GM12891 (cell line): ENCODE measurements at places on chromosomes 1 and 21.

DNA sequence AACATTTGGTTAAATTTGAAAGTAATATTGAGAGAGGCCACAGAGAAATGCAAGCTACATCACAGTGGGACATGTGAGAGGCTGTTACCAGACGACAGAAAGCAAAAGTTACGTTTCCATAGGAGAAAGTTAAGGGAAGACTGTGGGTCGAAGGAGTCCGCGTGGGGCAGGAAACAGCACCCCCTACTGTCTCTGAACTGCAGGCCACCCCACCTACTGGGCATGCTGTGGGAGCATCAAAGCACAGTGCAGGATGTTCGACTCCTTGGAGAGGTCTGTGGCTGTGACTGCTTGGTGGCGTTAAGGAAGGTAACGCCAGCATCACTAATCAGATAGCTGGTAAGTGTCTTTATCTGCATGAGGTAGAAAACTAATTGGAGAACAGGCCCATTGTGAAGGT, 123.9 kb downstream of the PTBP2 start:
- peak; percentile 13 for DNase-seq

GRCh38 chr1:47805018-47805417, 192.2 kb downstream of the TRABD2B start:
- DNase-seq, result no peak

DNA sequence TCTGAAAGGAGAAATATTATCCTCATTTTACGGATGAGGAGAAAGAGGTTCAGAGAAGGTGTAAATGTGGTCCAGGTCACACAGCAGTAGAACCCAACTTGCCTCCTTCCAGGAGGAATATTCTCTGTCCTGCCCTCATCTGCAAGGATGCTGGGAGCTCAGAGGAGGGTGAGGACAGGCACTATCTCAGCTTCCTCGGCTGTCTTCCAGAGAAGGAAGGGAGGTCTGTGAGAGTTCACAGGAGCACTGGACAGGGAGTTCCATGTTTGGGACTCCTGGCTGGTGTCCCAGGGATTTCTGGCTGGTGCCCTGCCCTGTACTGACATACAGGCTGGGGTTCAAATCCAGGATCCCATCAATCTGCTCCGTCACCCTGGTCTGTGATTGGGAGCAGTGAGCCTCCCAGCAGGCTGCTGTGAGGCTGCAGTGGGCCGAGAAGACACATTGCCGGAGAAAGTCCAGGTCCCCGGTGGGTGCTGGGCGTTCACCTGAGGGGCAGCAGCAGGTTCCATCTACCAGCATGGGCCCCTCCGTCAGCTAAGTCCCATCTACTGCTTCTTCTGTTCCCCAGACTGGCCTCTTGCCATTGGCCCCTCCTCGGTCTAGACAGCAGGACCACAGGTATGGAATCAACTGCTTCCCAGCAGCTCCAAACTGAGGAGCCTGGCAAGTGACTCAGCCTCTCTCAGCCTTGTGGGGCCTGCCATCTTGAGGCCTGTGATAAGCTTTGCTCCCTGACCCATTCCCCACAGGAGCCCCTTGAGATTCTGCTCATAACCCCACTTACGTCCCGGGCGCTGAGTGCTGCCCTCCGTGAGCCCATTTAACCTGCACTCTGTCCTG, 8.5 kb upstream of the BSND start:
- no peak for DNase-seq

GRCh38 chr21:43306911-43307676, 119.8 kb downstream of the SIK1 start:
- no peak for DNase-seq

- no peak for DNase-seq
Observed at GRCh38 chr1:29868096-29868495, 631.8 kb downstream of the PTPRU start.

DNA sequence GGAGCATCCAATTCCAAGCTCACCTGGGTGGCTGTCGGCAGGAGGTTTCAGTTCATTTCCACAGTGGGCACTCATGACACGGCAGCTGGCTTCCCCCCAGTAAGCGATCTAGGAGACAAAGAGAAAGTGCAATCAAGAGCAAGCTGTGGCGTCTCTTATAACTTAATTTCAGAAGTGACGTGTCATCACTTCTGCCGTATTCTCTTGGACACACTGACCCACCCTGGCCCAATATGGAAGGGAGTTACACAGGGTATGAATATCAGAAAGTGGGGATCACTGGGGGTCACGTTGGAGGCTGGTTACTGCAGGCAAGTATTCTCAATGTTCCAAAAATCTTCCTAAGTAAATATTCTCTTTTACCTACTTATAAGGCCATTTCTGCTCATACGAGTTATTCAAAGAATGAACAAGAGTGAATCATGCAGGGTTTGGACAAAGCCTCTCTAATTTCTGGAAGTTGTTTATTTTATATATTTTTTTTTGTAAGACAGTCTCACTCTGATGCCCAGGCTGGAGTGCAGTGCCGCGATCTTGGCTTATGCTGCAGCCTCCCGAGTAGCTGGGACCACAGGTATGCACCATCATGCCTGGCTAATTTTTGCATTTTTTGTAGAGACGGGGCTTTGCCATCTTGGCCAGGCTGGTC, 46.5 kb upstream of the GREM2 start:
- DNase-seq, result no peak

DNA sequence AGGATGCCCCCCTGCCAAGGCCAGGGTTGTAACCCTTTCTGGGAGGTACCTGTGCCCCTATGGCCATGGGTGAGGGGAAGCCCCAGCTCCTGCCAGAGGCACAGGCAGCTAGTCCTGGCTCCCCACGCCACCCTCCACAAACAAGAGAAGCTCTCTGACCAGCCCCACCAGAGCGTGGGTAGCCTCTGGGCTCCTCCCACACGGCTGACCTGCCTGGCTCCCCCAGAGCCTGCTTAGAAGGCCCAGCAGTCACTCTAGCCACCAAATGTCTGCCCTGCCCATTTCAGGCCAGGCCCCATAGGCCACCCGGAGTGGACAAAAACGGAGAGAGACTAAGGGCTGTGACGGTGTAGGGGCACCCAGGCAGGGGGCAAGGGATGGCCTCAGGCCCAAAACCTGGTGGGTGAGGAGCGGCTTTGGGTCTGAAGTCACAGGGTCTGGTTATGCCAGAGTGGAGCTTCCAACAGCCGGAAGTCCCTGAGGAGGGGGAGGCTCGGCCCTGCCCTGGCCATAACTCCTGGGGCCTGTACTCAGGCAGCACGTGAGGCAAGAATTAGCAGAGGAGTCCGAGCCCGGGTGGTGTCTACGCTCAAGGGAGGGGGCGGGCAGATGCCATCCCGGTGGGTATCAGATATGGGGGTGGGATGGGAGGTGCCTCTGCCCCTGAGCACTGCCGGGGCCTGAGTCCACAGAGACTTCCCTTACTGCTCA, 155.4 kb downstream of the CASZ1 start:
- DNase-seq, result no peak

DNA sequence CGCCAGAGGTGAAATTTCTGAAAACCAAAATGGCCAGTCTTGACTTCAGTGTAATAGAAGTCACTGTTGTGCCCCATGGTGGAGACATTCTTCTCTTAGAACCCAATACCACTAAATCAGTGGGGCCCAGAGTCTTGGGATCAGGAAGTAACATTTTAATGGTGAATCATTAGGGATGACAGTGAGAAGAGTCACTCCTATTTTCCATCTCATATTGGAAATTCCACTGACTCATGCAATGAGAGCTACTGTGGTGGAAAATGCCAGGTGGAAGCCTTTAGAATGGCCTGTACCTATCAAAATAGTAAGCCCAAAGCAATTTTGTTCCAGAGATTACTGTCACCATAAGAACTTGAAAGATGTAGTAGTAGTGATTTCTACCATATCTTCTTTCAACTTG, 20.6 kb upstream of the PPM1J start:
- DNase-seq, result no peak

DNA sequence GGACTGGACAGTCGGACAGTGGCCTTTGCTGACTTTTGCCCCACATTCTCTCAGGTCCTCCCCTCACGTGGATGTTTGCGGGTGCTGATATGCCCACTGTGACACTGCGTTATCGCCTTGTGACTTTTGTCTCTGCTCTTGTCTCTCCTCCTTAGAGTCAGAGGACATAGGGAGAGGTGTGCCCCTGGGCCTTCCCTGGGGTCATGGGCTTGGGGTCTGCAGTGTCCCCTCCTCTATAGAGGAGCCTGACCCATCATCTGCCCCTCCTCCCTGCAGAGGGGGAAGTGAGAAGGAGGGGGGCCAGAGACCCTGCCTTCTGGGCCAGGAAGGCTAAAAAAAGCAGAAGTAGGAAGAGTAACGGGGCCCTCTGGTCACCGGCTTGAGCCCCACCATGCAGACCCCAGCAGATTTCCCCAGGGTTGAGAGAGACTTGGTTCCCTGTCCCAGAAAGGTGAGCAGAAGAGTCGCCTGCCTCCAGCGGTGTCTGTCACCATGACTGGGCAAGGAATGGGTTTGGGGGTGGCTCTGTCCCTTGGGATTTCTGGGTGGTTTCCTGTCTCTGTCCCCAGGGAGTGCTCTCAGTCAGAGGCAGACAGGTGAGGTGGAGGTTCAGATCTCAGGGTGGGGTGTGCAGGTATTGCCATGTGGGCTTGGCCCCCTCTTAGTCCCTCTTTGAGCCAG, 13.3 kb downstream of the RPS6KA1 start:
- no peak for DNase-seq

- DNase-seq, result peak; percentile 19
Observed at GRCh38 chr21:29233611-29234540, 64.8 kb upstream of the BACH1 start.

DNA sequence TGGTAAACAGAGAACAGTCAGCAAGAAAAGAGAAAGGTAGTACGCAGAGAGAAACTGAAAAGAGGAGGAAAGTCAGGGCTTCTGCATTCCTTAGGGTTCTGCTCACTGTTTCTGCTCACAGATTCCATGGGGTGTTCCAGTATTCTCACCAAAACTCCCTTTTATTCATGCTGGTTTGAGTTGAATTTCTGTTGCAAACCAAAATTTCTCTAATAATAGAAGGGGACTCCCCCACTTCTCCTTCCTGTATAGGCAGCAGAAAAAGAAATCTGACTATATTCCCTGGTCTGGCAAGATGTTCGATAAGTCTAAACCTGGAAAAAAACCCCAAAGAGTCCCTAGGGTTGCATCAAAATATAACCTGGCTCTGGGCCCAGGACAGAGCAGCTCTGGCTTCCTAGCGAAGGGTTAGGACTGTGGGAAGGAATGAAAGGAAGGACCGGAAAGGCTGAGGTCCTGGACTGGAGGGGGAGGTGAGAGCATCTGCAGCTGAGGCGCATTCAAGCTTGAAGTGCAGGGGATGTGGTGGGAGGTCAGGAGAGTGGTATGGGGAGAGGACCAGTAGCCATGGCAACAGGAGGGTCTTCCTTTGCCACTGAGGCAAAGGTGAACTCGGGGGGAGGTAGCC, 18.8 kb upstream of the RGS16 start:
- DNase-seq, result no peak

GRCh38 chr1:20321573-20321972, 30.9 kb downstream of the VWA5B1 start:
- DNase-seq, result no peak

- DNase-seq, result peak; percentile 75
Observed at GRCh38 chr1:109739738-109740614, 862 bp downstream of the GSTM3 start.

DNA sequence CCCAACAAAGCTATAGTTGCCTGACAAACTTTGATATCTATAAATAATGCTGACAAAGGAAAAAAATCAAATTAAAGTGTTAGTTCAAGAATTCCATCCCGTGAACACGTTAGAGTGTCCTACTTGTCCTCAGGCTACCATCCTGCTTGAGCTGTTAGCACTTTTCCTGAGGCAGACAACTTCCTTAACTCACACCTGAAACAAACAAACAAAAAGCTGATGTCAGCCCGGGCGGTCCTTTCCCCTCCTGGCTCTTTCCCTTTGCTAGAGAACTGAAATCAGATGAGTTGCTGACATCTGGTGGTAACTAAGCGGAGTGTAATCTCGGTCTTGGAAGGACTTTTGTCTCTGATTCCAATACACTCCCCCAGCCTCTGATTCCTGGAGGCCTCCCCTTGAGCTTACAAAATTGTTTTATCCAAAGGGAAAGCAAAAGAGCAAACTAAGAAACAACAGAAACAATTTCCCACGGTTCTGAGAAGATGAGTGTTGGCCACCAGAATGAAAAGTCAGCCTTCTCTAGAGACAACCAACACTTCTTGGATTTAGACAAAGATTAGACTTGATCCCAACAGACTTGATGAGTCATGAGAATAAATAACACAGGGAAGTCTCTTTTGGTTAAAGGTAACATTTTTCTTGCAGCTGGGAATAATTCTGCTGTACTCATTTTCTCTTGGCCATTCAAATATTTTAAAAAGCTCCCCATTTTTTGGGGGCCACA, 135.4 kb downstream of the PROX1 start:
- DNase-seq, result peak; percentile 30

GRCh38 chr1:22883406-22883805, 89.3 kb downstream of the LACTBL1 start:
- DNase-seq, result no peak

GRCh38 chr1:30947212-30947611, 38.7 kb upstream of the SDC3 start:
- no peak for DNase-seq

DNA sequence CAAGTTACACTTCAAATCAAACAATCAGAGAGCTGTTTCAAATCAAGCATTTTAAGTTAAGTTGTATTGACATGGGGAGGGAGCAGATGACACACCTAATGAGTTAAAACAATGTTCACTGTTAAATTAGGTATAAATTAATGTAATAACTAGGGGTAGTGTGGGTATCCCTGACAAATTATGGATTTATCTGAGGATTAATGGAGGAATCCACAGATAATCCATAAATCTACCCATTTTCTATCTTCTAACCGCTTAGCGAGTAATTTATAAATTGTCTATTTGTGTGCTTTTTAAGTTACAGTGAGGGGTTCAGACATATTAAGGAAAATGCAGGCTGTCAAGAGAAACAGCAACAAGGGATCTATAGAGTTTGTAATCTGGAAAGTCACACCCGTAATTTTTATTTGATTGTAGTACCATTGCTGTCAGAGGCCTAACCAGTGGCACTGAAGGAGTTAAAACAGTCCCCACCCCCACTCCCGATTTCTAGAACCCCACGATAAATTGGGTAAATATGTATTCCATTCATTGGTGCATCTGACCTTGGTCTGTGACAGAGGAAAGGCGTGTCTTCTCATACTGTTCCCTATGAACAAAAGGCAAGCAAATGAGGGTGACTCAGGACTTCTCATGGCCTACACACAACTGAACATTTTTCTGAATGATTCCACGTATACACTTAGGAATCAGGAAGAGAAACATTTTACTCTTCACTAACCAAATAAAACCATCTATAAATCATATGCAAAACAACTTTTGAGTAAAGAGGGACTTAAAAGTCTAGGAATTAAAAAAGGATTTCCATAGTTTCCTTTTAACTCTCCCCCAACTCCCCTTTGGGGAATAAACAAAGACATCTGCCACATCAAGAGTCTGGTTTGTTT, 7.4 kb downstream of the IRF2BP2 start:
- no peak for DNase-seq

- no peak for DNase-seq
Observed at GRCh38 chr1:38201431-38201830, 154.8 kb upstream of the POU3F1 start.

GRCh38 chr1:110321846-110322245, 17.3 kb upstream of the RBM15 start:
- no peak for DNase-seq

DNA sequence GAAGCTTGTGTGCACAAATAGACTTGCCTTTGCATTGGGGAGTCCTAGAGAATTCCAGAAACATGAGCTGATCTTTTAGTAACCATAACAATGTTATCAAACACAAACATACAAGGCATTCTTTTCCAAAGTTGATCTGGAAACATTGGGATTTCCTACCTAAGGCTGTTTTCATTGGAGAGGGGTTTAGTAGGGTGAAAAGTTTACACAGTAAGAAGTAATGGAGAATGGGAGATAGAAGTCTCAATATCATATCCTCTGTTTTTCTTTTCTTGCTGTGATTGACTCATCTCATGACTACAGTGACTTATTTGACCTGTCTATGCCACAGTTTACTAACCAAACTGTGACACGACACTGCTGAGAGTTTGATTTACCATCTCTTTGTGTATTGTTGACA, 65.6 kb upstream of the PLA2G4A start:
- no peak for DNase-seq
